Fibroblast of the aortic adventitia (primary cell): ENCODE measurements at places on chromosomes 6 and 20. TPM values are rescaled to one million over a fixed set of nuclear protein-coding genes. Genes with fewer than 3 reads are reported as not detected.

- DNase-seq = no peak
Measured at GRCh38 chr6:148520109-148520841, 177.6 kb downstream of the SASH1 start.

Gene SLC22A16
- total RNA-seq = 0.09 TPM in 1 of 2 replicates, not detected in the other

GRCh38 chr6:124560873-124561567, 401.2 kb upstream of the RNF217 start:
- no peak for DNase-seq

- no peak for DNase-seq
Measured at GRCh38 chr20:3661814-3662665, 1.2 kb downstream of the GFRA4 start.

DNA sequence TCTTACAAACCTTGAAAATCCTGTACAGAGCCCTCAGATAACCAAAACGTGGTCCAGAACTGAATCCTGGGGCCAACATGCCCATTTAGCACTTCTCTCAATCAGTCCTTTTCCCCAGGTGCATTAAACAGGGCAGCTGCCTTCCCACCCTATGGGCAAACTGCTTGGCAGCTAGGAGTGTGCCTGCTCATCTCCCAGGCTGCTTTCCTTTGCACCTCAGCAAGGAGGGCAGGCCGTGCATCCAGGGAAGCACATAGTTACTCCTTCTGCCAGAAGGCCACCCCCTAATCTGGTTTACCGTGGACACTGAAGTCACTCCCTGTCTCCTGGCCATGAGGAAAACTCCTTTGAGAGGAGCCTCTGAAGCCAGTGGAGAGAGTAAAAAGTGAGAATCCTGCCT, 10.0 kb downstream of the PKIG start:
- no peak for DNase-seq

GRCh38 chr20:41314386-41314785, 3.1 kb downstream of the ZHX3 start:
- peak; percentile 39 for DNase-seq

Gene MUC21
- not detected in 2 replicates for total RNA-seq

- DNase-seq = no peak
Measured at GRCh38 chr20:23161244-23161891, 75.2 kb upstream of the CD93 start.

- no peak for DNase-seq
Measured at GRCh38 chr6:125568609-125569008, 180.8 kb upstream of the HEY2 start.

Gene CST2
- 0.36 TPM in 1 of 2 replicates, not detected in the other for total RNA-seq

DNA sequence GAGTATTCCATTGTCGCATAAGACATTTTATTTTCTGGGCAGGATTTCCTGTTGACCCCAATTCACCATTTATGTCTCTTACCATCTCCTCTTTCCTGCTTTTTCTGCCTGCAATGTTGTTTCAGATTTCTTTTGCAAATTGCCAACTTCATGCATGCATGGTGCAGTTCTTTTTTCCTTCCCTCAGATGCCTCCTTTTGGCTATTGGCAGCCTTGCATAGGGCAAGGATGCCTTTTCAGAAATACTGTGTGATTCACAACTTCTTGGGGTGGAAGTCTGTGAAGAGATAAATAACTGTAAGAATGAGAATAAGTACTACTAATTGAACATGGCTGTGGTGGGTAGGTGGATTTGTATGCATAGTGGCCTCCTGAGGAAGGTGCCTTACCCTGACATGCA, 116.7 kb downstream of the SOX4 start:
- no peak for DNase-seq

Gene MLIP
- not detected in 2 replicates for total RNA-seq

- DNase-seq = peak; percentile 82
Measured at GRCh38 chr6:9494864-9495263, 920.0 kb downstream of the TFAP2A start.

Gene DNAH8
- total RNA-seq = 0.08 TPM in 1 of 2 replicates, not detected in the other

- peak; percentile 76 for DNase-seq
Measured at GRCh38 chr6:71349395-71349794, 60.8 kb downstream of the OGFRL1 start.

DNA sequence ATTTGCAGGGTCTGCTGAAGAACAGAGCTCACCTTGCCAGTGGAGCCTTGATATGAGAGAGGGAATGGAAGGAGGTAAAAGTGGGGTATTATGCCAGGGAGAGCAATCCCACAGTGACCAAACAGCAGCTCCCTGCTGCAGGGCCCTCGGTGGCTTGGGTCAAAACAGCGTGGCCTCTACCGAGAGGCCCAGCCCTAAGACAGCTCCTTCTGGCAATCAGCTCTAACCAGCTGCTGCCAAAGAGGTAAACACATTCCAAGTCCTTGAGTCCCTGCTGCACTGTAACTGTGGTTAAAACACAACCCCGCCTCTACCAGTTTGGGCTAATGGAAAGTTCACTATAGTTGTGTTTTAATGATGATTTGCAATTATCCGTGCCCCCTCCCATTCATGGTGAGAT, 1.4 kb upstream of the DAAM2 start:
- no peak for DNase-seq

Gene COL10A1
- total RNA-seq = not detected in 2 replicates

Gene FAM83C
- total RNA-seq = not detected in 2 replicates

GRCh38 chr6:92271091-92271490, 1148.3 kb downstream of the EPHA7 start:
- no peak for DNase-seq

DNA sequence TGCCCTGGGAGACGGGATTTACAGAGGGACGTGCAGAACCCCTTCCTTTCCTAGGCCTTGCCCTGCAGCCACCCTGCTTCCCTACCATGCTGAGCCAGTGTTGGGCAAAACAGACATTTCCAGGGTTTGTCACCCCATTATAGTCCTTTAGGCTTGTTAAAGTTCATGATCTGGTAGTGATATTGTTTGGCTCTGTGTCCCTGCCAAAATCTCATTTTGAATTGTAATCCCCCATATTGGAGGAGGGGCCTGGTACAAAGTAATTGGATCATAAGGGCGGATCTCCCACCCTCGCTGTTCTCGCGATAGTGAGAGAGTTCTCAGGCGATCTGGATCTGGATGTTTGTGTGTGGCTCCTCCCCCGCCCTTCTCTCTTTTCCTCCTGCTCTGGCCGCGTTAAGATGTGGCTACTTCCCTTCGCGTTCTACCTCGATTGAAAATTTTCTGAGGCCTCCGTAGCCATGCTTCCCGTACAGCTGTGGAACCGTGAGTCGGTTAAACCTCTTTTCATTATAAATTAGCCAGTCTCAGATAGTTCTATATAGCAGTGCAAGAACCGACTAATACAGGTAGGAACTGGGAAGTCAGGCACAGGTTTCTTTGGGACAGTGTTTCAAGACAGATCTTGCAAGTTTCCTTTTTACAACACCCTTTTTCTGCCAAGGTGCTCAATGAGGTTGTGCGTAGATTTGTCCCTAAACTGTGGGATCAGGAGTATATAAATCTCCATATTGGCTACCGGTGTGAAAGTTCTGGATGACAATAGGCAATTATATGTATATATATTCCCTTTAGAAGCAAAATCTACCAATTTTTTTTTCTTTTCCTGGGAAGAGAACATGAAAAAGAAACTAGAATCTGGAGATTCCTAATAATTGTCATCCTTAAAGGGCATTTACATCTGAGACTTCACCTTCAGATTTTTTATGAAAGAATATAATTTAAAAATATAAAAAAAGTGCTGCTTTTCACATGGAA, 152.1 kb downstream of the SAMD5 start:
- DNase-seq = no peak

DNA sequence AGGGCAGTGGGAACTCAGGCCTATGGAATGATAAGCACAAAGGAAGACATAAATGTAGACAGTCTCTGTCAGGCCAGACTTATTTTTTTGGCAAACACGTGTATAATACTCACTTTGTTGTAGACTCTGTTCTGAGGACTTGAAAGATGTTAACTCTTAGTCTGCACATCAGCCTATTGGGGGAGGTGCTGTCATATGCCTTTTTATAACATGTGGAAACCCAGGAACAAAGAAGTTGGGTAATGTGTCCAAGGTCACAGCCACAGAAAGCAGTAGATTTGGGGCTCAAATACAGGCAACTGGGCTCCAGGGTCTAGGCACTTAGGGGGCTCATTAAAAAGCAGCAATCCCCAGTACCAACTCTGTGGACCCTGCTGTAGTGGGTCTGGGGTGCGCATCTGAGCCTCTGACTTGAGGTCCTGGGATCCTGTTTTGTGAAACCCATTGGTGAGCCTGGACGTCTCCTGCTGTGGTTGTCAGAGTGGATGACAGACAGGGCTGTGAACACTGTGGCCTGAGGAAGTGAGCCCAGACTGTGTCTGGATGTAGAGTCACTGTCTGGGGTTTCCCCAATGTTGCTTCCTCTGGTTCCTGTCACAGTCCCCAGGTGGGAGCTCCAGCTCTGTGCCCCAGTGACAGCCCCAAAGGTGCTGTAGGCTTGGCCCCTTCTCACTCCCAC, 50.0 kb downstream of the CDH26 start:
- no peak for DNase-seq

Gene GPR6
- not detected in 2 replicates for total RNA-seq

- DNase-seq = no peak
Measured at GRCh38 chr6:127471379-127472255, 12.4 kb upstream of the KIAA0408 start.

GRCh38 chr6:41878961-41879405, 16.2 kb downstream of the USP49 start:
- DNase-seq = peak; percentile 56

DNA sequence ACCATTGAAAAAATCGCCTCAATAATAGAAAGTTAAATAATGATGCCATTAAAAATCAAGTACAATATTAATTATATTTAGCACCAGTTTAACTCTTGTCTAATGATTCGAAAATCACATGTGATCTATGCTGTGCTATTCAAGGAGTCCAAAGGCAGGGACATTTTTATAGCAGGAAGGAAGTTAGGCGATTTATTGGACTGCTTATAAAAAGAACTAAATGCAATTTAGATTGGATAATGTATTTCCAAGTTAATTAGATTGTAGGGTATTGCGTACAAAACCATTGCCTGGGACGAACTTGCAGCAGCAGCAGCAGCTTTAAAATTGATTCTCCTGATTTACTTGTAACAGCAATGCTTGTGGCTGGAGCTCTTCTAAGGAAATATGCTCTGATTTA, 87.4 kb upstream of the TMEM181 start:
- no peak for DNase-seq

Gene ENPP1
- total RNA-seq = 5.6 and 7.4 TPM in 2 replicates

Gene DYNLT2
- total RNA-seq = 1.7 and 2.0 TPM in 2 replicates

Gene EYA4
- total RNA-seq = 1.1 and 5.7 TPM in 2 replicates

Gene BCAS1
- 0.09 and 2.3 TPM in 2 replicates for total RNA-seq

Gene TMC2
- total RNA-seq = not detected in 2 replicates

DNA sequence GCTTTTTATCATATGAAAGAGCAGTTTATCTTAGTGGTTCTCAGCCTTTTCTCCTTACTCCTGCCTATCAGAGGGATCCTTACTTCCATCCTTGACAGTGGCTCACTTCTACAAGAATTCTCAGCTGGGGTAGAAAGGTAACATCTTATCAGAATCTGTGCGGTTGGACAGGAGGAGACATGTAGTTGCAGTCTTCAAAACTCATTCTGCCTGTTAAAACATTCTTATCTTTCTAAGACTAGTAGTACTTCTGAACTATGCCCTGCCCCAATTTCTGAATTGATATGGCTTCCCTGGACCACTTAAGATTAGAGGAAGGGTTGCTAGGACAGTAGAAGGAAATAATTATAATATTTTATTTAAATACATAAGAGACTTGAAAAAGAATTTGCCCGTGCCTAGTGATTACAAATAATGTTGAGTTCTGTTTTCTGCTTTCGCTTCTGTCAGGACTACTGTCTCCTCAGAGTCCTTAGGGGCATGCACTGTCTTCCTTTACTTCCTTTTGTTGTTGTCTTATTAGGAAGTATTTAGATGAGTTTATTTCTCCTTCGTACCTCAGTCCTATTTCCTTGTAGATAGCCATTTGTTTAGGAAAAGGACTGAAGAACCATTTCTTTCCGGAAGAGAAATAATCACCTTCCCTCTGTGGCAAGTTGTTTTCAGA, 24.9 kb downstream of the BLTP3A start:
- no peak for DNase-seq

DNA sequence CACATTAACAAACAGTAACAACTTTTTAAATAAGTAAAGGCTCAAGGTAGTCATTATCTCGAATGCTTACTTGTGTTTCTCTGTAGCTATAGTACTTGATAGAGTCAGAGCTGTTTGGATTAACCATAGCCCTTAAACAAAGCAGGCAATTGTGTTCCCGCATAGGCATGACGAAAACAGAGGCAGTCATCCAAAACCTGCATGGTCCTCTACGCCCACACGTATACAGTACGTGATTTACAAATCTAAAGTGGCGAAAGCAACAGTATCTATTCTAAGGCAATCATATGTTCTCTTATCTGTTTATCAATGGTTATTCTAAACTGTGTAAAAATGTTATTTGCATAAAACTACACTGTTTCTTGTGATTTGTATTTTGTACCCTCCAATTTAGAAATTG, 31.8 kb downstream of the HFE start:
- DNase-seq = no peak

GRCh38 chr6:38119516-38119915, 300.0 kb downstream of the ZFAND3 start:
- DNase-seq = no peak

GRCh38 chr6:13611715-13612114, 3.4 kb upstream of the NOL7 start:
- DNase-seq = no peak

DNA sequence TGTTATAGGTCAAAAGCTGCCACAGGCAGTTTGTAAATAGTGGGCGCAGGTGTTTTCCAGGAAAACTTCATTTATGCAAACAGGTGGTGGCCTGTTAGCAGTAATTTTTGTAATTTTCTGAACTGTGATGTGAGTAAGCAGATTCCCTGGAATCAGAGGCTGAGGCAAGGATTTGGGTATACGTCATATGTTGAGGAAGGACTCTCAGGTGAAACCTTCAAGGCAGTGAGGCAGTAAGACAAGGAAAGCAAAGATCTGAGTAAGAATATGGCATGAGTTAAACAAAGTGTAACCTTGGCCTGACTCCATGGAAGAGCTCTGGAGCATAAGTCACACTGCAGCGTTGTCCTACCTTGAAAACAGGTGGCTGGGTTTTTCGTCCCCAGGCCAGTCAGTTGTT, 291.1 kb upstream of the BTBD3 start:
- no peak for DNase-seq

DNA sequence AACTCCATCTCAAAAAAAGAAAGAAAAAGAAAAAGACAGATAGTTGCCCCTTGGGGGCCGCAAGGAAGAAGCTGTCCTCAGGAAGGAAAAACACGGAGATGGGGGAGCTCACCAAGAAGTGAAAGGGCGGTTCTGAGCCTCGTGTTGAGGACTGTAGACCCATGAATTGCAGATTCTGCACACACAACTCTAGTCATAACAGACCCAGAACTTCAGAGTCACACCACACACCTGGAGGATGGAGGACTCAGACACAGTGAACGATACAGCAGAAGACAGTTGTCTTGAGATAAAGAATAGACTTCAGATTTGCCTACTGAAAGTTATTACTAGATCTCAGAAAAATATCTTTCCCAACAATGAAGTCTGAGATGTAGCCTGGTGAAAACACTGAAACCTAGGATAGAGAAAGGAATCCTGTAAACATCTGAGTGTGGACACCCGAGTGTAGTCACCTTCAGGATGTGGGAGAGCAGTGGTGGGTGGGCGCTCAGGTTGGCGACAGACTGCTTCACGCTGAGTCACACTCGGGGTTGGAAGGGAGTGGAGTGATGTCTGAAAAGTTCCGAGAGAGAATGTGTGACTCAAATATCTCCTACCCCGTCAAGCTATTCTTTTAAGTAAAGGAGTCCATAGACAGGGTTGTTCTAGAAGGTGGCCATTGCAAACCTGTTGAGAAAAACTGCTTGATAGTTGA, 88.1 kb downstream of the MAP3K4 start:
- DNase-seq = peak; percentile 42
